ENCODE measurements at places on chromosomes 1 and 21.
A peak's percentile ranks its signal among the peaks of the same experiment; 100 is the strongest.

DNA sequence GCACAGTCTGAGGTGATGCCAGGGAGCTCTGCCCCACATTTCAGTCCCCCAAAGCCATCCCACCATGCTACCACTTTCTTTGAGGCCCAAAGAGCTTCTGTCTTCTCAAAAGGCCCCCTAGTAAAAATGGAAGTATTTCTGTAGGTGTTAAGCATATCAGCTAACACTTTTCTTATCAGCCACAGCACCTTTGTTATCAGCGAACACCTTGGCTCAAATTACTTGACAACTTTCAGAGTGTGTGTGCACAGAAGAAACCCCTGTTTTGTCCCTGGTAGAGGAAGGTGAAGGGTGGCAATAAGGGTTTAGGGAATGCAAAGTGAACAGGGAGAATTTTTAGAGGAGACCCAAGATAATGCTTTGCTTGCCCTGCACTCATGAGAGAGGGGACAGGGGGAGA lies 54.8 kb upstream of the GJA8 start:
- no peak for DNase-seq

DNA sequence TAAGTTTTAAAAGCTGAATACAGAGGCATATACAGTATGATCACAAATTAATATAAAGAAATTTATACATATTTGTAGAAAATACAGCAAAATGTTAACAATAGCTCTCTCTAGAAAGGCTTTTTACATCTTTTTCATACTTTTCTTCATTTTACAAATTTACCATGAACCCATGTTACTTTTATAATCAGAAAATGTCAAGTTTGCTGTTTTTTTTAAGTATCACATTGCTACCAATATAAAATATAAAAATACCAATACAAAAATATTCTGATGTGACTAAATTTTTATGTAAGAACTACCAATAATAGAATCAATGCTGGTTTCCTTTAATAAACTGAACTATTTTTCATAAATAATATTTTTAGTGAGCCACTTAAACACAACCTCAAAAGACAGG lies 84.4 kb upstream of the TTC39A start:
- no peak for DNase-seq

- peak; percentile 69 for DNase-seq
Observed at GRCh38 chr1:2258996-2259395, 30.9 kb downstream of the SKI start.

DNA sequence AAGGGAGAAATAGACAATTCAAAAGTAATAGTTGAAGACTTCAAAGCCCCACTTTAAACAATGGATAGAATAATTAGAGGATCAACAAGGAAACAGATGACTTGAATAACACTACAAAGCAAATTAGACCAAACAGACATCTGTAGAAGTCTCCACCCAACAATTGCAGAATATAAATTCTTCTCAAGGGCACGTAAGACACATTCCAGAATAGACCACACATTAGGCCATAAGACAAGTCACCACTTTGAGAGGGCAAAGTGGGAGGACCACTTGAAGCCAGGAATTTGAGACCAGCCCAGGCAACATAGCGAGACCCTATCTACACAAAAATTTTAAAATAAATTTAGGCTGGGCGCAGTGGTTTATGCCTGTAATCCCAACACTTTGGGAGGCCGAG lies 20.5 kb upstream of the RNF186 start:
- no peak for DNase-seq

GRCh38 chr1:204600203-204600602 lies 84.0 kb downstream of the MDM4 start:
- no peak for DNase-seq

DNA sequence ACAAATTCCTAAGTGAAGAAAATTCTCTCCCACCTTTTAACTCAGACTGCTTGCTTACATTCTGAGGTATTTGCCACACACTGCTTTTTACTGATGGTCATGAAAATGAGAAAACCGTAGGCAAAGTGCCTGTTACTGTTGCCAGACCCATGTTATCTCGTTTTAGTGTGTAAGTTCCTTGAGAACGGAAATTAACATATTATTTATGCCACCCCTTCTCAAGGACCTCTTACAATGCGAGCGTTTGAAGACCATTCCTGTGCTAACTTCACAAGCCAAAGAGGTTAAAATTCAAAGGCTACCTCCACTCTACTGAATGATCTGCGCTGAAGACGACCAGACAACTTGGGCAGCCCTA lies 509 bp downstream of the NVL start:
- no peak for DNase-seq

DNA sequence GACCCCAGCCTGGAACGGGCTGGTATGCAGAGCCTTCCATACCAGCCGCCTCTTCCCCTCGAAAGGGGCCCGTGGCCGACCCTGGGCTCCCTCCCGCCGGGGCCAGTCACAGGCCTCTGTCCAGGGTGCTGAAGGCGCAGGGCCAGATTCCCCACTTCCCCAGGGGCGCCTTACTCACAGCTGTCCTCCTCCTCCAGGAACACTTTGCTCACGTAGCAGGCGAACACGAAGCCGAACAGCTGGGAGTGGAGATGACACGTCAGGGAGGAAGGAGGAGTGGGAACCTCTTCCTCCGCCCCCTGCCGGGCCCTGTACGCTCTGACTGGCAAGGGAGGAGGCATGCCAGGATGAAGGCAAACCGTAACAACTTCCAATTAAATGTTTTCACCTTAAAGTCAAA lies 57.3 kb downstream of the NKAIN1 start:
- peak; percentile 65 for DNase-seq

GRCh38 chr21:34815831-34816705 lies 147.3 kb downstream of the CLIC6 start:
- no peak for DNase-seq

GRCh38 chr1:150179867-150180266 lies 30.2 kb downstream of the PLEKHO1 start:
- DNase-seq, result no peak

- no peak for DNase-seq
Observed at GRCh38 chr1:89589515-89589914, 43.4 kb upstream of the LRRC8C start.

GRCh38 chr1:101191049-101191448 lies 45.8 kb upstream of the S1PR1 start:
- no peak for DNase-seq
